ENCODE measurements at places on chromosomes 12 and 14. TPM values are rescaled to one million over a fixed set of nuclear protein-coding genes. Genes with fewer than 3 reads are reported as not detected.

DNA sequence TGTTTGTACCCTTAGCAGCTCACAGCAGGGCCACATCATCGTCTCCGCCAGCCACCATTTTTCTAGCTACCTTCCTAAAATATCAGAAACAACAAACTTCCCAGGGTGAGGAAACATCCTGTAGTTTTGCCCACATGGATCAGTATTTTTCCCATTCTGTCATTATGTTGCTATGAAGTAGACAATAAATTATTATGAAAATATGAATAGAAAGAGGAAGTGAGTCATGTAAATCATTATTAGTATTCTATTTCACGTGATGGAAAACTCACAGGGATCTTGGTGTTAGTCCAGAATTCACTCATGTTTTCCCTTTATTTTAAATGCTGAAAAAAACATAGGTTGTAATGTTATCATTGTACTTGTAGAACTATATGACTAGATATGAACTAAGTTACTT lies 319.4 kb downstream of the SYT1 start:
- no peak for DNase-seq

DNA sequence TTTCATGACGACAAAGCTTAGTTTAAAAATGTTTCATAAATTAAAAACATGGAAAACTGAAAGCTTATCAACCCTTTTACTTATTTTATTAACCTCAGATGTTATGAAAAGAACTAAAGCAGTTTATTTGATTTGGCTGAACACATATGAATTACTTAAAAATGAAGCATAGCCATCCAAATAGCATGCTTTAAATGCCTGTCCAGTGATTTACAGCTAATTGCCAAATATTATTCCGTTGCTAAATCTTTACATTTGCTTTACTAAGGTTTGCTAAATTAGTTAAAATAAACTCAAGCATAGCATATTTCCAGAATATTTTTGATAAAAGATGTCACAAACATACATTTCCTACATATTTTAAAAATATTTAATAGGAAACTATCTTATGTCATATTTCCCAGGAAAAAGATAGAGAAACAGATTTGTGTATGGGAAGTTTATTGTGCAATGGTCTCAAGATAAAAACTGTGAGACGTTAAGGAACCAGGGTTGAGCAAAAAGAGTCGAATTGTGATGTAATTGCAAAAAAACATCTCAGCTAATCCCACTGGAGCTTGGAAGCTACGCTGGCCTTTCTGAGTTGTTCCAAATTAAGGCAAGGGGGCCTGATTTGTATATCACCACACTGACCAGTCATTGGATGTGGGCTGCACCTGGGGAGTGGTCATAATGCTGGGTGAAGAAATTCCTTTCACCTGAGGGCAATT lies 25.8 kb downstream of the GPR135 start:
- DNase-seq = no peak

DNA sequence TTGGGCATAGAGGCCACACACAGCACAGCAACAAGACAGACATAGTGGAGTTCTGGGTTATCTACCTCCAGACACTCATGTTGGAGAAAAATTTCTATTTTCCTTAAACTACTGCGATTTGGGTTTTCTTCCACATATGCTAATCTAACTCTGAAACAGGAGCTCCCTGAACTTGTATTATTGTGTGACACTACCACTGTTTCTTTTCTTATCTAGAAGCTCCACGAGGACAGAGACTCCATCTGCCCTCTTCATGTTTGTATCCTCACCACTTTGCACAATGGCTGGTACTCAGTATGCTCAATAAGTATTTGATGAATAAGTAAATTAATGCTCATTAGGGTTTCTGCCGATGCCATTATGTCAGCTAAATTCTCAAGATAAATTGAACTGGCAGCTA lies 218.6 kb downstream of the PAX9 start:
- no peak for DNase-seq

- peak; percentile 48 for DNase-seq
Measured at GRCh38 chr12:114904254-114905003, 220.5 kb upstream of the TBX3 start.

GRCh38 chr12:20931894-20932293 lies 121.4 kb downstream of the SLCO1B3 start:
- DNase-seq = no peak

DNA sequence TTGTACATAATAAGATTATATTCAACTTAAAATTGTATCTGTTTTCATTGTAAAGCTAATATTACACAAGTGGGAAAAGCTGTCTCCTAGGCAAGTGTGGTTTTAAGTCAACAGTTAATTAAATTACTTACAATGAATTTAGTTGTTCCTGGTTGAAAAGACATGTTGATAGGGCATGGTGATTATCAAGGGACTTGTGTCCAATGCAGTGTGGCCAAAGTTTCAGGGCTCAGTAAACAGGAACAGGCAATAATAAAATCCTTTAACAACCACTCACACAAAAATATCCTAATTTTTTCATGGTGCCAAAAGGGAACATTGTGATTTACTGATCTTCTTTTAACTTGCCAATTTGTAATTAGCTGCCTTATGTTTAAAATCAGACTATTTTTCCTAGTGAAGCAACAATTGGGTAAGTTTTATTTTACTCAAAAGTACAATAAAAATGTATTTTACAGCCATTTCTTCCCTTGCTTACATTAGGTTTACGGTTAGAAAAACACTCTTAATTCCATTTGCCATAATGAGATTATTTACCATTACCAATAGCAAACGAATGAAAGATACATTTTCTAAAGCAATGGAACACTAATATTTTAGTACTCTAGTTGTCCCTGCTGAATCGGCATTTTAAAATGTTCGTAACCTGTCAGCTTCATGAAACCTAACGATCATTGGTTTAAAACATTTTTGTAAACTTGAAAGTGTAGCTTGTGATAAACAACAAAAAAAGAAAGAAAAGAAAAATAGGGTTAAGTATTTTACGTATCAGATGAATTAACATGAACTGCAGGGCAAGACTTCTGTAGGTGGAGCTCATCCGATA lies 1.8 kb upstream of the WNK1 start:
- DNase-seq = no peak

- DNase-seq = no peak
Measured at GRCh38 chr12:114895827-114896226, 211.9 kb upstream of the TBX3 start.

DNA sequence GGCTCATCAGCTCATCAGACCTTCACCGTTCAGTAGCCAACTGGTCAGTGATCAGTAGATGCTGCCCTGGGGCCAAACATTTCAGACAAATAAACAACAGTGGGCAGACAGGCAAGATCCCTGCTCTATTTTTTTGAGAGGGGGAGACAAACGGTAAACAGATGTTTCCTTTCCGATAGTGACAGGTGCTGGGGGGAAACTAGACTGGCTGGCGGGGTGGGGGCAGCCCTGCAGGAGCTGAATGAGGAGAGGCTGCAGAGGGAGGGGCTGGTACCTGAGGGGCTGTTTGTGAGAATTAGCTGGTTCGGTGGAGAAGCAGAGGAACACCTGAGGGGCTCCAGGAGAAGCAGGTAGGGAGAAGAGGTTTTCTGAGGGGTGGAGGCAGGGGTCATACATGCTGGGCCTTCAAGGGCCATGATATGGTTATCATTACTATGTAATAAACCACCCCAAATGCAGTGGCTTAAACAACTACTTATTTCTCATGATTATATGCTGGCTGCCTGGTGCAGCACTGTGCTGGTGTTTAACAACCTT lies 8.2 kb upstream of the GOLGA3 start:
- DNase-seq = no peak

GRCh38 chr12:58681730-58682129 lies 238.6 kb downstream of the LRIG3 start:
- DNase-seq = no peak

- DNase-seq = no peak
Measured at GRCh38 chr14:35044939-35045797, 904 bp upstream of the FAM177A1 start.

DNA sequence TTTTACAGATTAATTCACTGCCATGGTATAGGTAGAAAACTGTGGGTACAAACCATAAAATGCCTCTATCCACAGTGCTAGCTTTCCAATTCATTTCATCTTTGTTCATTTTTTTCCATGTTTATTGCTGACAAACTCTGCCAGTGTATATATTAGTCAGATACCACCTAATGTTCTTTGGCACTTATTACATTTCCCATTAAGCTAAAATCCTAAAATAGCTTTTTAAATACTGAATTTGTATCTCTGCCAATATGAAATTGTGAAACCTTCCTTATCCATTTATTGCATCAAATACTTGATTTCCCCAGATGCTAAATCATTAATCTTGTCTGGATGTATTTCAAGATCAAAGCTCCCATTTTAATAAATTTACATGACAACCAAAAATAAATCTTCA lies 150.1 kb upstream of the FSCB start:
- no peak for DNase-seq

DNA sequence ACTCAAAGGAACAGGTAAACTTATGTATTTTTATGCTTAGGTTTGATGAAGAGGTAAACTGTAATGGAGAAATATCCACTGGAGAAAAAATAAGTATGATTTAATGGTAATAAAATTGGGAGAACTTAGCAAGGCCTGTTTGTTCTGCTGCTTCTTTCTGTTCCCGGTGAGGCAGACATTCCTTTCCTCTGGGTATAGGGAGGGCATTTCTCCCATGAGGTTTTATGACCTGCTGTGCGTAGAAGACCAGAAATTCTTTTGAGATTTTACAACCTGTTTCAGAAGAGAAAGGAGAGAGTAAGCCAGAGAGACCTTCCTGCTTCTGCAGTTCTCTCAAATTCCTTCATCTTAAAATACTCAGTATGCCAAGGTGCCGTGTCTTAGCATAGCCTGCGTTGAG lies 139.4 kb upstream of the RMST start:
- no peak for DNase-seq

DNA sequence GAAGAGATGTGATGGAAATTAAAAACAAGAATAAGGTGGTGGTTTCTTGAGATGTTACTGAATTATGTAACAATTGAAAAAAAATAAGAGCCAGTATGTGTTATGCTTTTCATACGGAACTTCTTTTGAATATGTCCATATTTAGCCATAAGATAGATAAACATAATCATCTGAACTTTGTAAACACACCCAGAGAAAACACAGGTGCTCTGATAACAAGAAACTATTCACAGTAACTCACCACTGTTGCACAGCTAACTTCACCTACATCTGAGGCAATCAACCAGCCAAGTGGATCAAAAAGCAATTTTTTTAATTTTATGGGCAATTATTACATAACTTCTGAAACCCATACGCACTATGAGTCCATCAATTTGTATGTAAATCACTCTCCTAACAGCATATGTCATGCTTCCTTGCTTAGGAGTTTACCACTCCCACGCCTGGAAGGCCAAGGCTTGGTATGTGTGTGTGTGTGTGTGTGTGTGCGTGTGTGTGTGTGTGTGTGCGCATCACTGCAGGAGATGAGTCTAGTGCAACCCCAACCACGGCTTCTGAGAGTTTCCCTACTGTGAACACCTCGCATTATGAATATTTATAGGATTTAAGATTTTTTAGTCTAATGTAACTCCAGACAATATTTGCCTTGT lies 443.4 kb downstream of the BCAT1 start:
- DNase-seq = no peak

- DNase-seq = peak; percentile 10
Measured at GRCh38 chr12:94143951-94144350, 4.4 kb upstream of the PLXNC1 start.

DNA sequence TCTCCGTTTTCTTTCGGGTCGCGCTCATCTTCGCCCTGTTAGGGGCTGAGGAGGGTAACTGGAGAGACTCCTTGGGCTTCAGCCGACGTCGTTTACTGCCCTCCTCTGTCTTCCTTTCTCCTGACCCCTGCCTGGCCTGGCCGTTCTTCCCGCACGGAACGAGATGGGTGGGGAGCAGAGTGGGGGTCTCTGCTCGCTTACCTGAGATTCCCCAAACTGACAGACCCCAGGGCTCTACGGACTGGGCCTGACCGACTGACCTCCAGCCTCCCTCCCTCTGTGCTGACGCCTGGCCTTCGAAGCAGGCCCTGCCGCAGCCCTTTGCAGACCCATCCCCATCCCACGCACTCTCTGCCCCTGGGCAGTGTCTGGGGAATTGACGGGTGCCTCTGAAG lies 439 bp downstream of the GOLGA5 start:
- DNase-seq = no peak

The RBP5 gene
- not detected for total RNA-seq

The TMEM119 gene
- not detected for total RNA-seq

The NRL gene
- 4.8 TPM for total RNA-seq

The CIDEB gene
- 1.1 TPM for total RNA-seq

The PLEKHG3 gene
- total RNA-seq = 109 TPM

The HRK gene
- total RNA-seq = 3.5 TPM

The DDIT3 gene
- total RNA-seq = 107 TPM
